ENCODE measurements at places on chromosomes 3 and 15.

GRCh38 chr3:77475507-77475906, 435.6 kb downstream of the ROBO2 start:
- no peak for DNase-seq

DNA sequence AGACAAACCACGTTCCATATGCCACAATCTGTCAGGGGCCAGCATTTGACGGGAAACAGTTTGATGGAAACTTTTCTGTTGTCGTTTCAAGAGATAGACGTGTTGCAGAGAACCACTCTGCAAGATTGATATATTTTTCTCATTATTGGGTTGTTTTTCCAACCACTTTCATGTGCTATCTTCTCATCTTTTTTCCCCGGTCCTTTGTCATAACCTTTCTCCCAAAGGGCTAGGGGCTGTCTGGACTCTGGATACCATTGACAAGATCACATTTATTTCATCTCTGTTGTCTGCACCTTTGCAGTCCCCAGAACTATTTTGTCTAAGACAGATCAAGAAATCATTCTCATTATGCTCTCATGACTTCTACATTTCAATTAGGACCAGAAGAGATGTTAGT, 57.6 kb upstream of the SLC25A26 start:
- no peak for DNase-seq

DNA sequence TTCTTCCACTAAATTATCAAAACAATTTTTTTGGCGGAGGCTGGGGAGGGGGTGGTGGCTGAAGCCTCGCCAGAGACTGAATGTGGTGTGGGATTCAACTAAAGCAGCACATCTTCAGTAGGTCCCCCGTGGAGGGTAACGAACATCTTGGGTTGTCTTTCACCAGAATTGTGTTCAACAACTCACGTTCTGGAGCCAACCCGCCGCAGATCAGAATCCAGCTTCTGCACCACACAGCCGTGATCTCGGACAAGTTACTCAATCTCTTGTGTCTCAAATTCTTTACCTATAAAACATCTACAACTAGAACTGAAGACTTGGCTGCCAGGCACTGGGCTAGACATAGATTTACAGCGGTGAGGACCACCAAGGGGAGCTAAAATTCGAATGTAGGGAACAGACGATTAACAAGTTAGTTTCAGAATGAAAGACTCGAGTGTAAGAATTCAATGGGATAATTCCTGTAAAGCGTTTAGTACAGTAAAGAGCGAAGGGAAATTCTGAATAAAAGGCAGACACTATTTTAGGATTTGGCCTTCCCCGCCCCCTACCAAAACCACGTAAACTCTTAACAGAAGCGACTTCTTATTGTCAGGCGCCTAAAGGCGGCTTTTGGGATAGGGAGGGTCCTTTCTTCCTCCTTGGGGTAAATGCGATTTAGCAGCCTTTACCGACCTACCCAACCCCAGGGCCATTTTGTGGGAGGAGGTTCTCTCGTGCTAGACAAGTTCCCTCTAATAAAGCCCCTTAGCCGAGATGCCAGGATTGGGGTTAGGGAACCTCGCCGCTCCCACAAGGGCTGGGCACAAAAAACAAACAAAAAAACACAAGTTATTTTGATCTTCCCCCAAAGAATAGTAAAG, 697 bp upstream of the RAB5A start:
- no peak for DNase-seq

DNA sequence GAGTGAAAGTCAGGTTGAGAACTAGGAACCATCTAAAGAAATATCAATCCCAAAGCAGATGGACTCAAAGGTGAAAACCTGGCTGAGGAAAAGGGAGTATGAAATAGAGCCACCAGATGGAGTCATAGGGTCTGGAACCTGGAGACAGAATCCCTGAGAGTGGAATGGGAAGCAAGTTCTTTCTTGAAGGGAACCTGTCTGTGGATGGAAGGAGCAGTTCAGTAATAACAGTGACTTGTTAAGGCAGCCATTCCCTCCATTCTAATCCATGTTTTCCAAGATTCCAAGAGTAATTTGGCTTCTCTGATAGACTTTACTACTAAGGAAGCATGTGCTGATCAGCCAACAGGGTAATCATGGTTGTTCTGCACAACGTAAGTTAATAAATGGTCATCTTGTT, 22.5 kb upstream of the AQP9 start:
- DNase-seq = no peak

- no peak for DNase-seq
These were observed 17.9 kb downstream of the CP start for GRCh38 chr3:149203758-149204157.

DNA sequence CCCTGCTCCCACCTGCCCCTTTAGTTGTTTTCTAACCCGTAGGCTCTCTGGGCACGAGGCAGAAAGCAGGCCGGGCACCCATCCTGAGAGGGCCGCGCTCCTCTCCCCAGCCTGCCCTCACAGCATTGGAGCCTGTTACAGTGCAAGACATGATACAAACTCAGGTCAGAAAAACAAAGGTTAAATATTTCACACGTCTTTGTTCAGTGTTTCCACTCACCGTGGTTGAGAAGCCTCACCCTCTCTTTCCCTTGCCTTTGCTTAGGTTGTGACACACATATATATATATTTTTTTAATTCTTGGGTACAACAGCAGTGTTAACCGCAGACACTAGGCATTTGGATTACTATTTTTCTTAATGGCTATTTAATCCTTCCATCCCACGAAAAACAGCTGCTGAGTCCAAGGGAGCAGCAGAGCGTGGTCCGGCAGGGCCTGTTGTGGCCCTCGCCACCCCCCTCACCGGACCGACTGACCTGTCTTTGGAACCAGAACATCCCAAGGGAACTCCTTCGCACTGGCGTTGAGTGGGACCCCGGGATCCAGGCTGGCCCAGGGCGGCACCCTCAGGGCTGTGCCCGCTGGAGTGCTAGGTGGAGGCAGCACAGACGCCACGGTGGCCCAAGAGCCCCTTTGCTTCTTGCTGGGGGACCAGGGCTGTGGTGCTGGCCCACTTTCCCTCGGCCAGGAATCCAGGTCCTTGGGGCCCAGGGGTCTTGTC, 48.5 kb downstream of the PGPEP1L start:
- no peak for DNase-seq

DNA sequence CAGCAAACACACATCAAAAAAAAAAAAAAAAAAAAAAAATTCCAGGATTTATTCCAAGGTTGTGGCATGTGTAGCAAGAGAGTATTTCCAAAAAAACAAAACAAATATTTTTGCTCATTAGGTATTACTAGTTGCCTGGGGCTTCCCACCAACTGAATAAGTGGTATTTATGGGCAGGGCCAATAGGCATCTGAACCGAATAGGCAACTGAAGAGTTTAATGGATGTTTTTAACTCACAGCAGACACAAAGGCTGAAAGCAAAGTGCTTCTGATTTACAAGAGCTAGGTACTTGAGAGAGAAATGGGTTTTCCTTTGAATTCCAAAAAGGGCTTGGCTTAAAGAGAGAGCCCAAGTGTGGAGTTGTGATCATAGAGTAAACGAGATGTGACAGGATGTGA, 21.4 kb downstream of the EIF4E3 start:
- no peak for DNase-seq

- DNase-seq = no peak
These were observed 149.5 kb downstream of the DNAJB8 start for GRCh38 chr3:128317101-128317697.

DNA sequence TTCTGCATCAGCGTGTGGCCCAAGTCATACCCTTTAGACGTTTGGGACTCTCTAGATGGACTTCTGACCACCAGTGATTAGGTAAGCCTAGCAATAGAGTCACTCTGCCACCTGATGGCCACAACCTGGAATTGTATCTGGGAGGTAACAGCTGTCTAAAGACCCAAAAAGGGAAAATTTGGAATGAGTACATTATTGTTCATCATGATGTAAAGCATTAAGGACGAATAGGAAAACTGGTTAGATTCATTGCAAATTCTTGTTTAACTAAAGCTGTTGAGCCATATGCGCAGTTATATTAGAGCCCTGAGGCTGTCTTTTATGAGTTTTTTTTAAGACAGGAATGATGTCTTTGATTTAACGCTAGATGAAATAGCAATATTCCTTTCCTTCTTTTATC, 63.6 kb downstream of the FAM81A start:
- no peak for DNase-seq

- no peak for DNase-seq
These were observed 114.4 kb downstream of the TPRA1 start for GRCh38 chr3:127475975-127476705.

DNA sequence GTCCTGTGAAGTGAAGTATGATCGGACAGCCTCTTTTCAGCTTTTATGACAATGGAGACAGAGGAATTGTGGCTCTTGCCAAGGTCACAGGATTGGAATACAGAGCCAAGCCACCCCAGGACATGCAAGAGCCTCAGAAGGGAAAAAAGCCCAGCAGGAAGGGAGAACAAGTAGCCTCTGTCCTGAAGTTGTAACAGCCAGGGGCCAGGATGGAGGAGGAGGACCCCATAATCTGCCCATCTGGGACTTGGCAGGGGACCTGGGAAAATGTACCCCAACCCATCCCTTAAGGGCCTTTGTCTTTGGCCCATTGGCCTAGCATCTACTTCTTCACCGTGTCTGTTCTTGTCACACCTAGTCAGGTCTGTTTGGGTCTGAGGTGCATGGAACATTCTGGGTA, 60.4 kb upstream of the POLG start:
- no peak for DNase-seq

GRCh38 chr3:153379516-153379915, 217.5 kb downstream of the RAP2B start:
- no peak for DNase-seq

DNA sequence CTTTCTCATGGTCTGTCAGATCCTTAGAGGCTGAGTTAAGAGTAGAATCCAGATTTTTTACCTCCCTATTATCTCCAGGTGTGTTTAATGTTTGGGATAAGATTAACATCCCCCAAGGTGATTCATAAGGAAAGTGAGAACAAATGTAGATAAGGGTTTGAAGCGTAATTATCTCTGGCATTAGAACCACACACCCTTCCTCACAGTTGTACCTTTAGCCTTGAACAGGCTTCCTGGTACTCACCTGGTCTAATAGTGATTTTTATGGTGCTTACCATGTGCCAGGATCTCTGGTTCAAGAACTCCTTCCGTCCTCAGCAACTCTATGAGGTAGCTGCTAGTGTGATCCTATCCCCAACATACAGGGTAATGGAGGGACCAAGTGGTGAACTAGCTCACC, 27.7 kb downstream of the SEMA6D start:
- no peak for DNase-seq

- DNase-seq = no peak
These were observed 51.5 kb upstream of the NANOGP8 start for GRCh38 chr15:35136321-35137189.

- DNase-seq = no peak
These were observed 123.3 kb upstream of the BFSP2 start for GRCh38 chr3:133276594-133276993.

GRCh38 chr3:89246326-89246725, 138.9 kb downstream of the EPHA3 start:
- DNase-seq = no peak

- no peak for DNase-seq
These were observed 103.1 kb downstream of the KLHL25 start for GRCh38 chr15:85691350-85692240.

GRCh38 chr3:171192176-171192854, 165.8 kb upstream of the SLC2A2 start:
- DNase-seq = no peak

- DNase-seq = no peak
These were observed 34.2 kb upstream of the INO80 start for GRCh38 chr15:41150279-41150678.

- no peak for DNase-seq
These were observed 14.0 kb downstream of the CSNK1G1 start for GRCh38 chr15:64341961-64342360.

GRCh38 chr15:59170295-59171066, 36.2 kb upstream of the LDHAL6B start:
- DNase-seq = no peak

- no peak for DNase-seq
These were observed 5.6 kb upstream of the PLEKHO2 start for GRCh38 chr15:64836023-64836536.

DNA sequence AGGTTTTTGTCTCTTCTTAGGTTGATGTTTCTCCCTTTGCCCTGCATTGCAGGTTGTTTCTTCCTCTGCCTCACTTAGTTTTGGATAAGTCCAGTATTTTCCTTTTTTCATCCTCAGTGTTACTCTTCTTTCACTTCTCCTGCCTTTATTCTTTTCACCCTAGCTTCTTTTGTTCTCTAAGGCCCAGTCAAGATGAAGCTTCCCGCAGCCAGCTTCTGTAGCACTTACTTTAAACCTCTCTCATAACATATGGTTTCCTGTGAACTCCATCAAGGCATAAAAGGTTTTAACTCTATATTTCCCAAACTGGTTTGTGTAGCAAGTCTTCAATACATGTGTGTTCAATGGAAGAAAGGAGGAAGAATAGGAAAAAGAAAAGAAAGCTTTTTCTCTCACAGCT, 54.1 kb downstream of the TP63 start:
- DNase-seq = no peak

GRCh38 chr3:36149447-36149865, 230.8 kb upstream of the STAC start:
- no peak for DNase-seq

DNA sequence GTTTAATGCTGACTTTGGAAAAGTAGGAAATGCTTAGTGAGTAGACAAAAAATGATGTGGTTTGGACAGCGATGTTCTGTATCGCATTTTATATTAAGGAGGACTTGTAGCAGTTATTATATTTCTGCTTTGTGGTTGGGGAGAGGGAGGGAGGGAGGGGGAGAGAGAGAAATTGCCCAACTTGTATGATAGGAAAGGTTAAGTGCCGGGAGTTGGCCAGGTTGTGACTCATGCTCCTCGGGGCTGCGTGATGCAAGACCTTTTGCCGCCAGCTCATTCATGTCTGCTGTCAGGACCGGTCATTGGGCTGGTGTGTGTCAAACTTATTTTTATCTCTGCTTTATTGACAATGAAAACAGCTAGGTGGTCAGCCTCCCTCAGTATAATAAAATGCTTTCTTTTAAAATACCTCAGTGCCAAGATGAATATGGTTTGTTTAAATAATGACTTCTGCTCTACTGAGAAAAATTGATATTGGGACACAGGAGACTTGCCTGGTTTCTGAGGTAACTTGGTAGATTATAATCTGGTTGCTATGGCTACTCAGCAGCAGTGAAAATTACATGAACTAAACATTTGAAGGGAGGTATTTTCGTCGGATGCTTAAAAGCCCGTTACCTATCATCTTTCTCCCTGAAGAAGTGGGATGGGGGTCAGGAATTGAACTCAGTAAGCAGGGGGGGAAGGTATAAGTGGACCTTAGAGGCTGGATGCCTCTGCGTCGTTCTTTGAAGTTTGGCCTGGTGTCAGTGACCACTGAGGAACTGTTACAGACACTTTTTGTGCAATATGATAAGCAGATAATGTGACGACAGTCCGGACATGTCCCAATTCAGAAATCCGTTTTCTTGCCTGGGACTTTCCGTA, 90.7 kb downstream of the FNDC3B start:
- DNase-seq = no peak

GRCh38 chr3:2810723-2811122, 299.5 kb downstream of the IL5RA start:
- no peak for DNase-seq

- no peak for DNase-seq
These were observed 678.8 kb downstream of the DIPK2A start for GRCh38 chr3:144650380-144650779.

DNA sequence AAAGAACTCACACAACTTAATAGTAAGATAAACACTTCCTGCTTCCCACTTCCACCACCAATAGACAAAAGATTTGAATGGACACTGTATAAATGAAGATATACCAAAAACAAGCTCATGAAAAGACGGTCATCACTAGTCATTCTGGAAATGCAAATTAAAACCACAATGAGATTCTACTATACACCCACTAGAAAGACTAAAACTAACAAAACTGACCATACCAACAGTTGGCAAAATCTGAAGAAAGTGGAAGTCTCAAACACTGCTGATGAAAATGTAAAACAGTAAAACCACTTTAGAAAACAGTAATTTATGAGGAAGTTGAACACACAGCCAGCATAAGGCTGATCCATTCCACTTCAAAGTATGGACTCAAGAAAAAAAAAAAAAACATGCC, 35.6 kb upstream of the CD96 start:
- DNase-seq = no peak

All from stimulated activated CD4-positive, alpha-beta T cell treated with anti-CD3 and anti-CD28 coated beads, Interleukin-12 subunit alpha, Interleukin-12 subunit beta, amount 100 ng/mL, for 48 hours (primary cell).